ENCODE measurements at places on chromosomes 2 and 18.

DNA sequence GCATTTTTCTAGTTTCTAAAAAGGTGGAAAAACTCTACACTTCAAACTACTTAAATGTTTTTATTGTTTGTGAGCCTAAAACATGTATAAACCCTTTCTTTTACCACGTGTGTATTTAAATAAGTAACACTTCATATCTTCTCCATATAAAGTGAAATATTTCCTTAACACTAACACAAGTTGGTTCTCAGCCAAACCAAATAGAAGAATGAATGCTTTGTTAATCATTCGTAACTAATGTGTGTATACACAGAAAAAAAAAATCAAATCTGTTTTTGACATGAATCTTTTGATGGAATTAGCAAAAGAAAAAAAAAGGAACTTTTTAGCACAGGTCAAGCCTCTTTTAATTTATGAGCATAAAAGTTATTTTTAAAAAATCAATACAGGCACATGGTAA is 89.3 kb downstream of the EHBP1 start:
- DNase-seq: no peak

DNA sequence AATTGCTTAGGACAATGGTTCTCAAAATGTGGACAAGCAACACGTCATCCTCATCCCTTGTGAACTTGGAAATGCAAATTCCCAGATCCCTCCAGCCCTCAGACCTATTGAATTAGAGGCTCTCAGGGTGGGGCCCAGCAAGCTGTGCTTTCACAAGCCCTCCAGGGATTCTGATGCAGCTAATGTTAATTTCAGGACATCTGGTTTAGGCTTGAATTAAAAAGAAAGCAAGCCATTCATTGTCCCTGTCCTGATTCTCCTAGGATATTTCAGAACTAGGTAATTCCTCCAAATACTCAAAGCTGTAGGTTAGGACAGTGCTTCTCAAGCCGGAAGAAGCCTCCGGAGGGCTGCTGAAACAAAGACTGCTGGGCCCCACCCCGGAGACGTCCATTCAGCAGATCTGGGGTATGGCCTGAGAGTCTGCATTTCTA is 26.0 kb upstream of the GLI2 start:
- no peak for DNase-seq

- DNase-seq: no peak
Measured at GRCh38 chr2:19881221-19881907, 20.4 kb downstream of the TTC32 start.

DNA sequence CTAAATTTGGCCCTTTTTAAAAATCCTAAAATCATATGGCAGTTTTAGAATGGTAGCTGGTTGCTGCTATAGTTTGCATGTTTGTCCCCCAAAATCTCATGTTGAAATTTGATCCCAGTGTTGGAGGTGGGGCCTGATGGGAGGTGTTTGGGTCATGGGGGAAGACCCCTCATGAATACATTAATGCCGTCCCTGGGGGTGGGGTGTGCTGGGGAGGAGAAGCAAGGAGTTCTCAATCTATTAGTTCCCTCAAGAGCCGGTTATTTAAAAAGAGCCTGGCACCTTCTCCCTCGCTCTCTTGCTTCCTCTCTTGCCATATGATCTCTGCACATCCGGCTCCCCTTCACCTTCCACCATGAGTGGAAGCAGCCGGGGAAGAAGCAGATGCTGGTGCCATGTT is 20.8 kb downstream of the GPATCH11 start:
- no peak for DNase-seq

GRCh38 chr18:61710082-61710620 is 182.7 kb downstream of the RNF152 start:
- DNase-seq: no peak

GRCh38 chr2:113080134-113080533 is 12.4 kb downstream of the IL1F10 start:
- no peak for DNase-seq

DNA sequence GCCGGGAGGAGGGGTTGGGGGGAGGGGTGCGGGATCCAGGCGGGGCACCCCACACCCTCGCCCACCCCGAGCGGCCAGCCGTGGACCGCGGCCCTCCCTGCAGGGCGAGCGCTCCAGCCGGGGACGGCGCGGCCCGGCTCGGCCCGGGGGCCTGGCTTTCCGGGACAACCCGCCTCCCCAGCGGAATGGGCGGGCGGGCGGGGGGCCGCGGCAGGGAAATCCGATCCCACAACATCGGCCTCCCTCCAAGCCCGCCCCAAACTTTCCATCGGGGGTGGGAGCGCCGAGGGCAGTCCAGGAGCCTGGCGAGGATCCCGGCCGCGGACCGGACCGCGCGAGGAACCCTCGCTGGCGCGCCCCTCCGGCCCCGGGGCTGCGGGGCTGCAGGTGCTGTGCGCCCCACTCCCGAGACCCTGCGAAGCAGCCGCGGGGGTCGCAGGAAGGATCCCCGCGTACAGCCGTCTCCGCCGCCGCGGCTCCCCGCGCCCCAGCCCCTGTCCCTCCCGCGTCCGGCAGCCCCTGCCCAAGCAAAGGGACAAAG is 529 bp downstream of the SEMA4C start:
- no peak for DNase-seq

GRCh38 chr18:27378431-27379095 is 193.5 kb upstream of the CHST9 start:
- no peak for DNase-seq

GRCh38 chr2:74675090-74675489 is 21.0 kb downstream of the SEMA4F start:
- no peak for DNase-seq

GRCh38 chr18:21747764-21748693 is 7.4 kb downstream of the MIB1 start:
- no peak for DNase-seq

- no peak for DNase-seq
Measured at GRCh38 chr18:59159986-59160385, 20.3 kb downstream of the SEC11C start.

DNA sequence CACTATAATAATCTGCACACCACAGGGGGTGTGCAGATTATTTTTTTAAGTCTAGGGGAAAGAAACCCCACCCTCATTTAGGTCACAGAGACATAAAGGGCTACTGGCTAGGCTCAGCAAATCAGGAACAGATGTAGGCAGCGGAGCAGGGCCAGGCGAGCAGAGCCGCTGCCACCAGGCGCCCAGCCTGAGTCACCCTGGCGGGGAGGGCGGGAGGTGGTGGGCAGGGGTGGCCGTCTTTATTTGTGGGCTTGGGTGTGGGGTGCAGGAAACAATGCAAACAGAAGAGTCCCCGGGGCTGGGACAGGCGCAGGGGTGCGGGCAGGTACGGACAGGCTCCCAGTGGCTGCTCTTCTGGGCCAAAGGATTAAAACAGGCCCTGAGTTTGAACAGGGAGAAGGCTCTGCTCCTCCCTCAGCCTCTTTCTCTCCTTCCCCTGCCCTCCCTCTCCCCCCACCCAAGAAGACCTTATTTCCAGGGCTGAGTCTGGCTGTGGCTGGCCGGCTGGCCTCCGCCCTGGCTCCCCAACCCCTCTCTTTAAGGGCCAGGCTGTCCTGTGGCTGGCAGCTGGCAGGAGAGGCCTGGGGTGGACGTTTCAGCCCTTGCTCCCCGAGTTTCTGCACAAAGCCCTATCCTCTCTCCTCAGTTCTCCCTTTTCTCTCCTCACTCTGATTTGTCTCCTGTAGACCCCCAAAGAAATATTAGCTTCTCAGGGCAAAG is 142.9 kb upstream of the SMAD2 start:
- no peak for DNase-seq

DNA sequence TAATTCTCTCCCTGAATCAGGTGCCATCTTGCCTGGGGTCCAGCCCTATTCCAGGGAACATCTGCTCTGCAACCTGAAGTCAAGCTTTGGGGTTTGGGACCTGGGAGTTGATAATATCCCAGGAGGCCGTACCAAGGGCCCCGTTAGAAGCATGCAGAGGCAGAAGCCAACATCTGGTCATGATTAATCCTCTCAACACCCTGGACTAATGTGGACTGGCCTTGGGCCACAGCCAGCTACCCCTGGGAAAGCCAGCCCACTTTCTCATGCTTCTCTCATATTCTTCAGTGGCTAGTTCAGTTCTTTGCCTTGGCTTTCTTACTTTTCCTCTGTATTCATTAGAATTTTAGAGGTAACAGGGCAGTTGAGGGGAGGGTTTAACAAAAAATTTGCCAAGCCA is 515.6 kb upstream of the NRP2 start:
- no peak for DNase-seq

- DNase-seq: no peak
Measured at GRCh38 chr2:177735318-177735803, 337.2 kb downstream of the PDE11A start.

DNA sequence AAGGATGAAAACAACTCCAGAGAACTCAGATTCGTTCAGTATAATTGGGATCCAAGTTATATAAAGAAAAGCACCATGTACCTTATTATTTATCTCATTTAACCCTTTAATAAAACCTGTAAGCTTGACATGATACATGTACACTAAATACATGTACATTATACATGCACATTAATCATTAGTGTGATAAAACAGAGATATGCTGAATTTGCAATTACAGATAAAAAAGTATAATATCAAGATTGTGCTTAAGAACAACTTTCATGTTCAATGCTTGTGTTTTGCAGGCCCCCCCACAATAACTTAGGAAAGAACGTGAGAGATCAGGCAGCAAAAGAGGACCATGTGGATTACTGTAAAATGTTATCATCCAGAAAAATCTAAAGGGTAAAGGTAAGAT is 385.4 kb upstream of the GYPC start:
- no peak for DNase-seq

- no peak for DNase-seq
Measured at GRCh38 chr2:143505542-143505941, 376.3 kb downstream of the ARHGAP15 start.

GRCh38 chr2:110679337-110679707 is 1.5 kb upstream of the BUB1 start:
- no peak for DNase-seq

DNA sequence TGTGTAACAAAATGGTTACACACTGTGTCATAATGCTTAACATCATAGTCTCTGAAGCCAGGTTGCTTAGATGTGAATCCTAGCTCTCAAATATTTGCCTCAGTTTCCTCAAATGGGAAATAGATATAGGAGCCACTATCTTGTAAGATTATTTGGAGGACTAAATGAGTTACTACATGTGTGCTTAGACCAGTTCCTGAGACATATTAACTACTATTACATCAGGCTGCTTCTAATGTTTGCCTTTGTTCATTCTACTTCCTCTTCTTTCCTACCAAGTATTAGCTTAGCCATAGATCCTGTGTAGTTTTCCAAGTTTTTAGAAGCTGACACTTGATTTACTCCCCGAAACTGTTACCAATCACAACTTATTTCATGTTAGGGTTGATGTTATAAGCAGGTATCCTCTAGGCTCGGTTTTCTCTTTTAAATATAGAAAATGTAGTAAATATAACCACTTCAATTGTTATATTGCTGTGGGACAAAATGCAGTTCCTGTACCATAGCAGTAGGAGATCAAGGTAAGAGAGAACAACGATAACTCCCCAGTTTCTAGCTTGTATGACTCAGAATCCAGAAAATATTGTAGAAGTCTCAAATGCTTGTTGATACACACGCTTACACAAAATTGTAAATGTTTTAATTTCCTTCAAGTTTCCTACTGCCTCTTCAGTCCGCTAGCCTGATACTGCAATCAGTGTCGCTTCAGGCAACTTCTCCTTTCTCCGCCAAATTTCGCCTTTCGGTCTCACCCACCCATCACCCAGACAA is 751 bp upstream of the DNAJC10 start:
- no peak for DNase-seq

GRCh38 chr2:200172521-200172920 is 134.0 kb upstream of the SPATS2L start:
- DNase-seq: no peak

DNA sequence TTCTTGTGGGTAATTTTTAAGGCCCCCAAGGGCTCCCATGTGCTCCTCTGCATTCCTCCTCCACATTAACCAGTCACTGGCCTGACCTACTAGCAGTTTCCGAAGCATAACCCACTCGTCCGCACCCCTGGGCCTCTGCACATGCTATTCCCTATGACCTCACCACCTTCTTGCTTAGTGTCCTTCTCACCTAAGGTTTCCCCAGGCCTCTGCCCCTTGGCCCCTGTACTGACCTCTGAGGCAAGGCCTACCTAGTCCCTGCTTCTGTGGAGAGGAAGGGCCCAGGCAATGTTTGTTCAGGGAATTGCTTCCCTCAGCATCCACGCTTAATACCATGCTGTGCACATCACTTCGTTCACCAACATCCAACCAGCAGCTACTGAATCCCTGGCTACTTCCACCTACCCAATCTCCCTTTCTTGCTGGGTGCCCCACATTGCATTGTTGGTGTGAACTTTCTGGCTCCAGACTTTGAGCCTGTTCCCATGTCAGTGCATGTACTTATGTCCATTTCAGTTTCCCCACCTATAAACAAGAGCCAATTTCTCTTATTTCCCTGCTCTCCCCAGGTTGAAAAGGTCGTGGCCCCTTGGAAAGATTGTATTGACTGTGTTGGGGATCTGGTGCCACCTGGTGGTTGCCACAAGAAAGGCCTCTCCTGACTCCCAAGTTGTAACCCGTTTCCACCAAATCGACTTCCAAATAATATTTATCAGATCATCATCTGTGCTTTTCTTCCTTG is 19.2 kb upstream of the TMEM177 start:
- DNase-seq: no peak

DNA sequence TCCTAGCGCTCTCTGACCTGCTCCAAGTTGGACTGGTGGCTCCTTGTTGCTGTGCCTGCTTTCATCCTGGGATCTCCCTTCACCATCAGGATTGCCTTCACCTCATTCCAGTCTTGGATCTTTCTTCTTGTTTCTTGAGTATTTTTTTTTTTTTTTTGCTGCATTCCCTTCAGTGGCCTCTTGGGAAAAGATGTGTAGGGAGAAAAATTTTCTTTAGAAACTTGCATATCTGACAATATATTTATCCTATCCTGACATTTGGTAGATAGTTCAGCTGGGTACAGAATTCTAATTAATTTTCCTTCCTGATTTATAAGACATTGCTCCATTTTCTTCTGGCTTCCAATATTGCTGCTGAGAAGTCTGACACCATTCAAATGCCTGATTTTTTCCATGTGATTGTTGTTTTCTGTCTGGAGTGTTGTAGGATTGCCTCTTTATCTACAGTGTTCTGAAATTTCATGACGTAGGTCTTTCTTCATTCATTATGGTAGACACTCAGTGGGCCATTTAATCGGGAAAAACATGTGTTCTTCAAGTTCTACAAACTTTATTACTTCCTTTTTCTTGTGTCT is 23.0 kb upstream of the IL1A start:
- no peak for DNase-seq

GRCh38 chr2:241771286-241772062 is 5.1 kb upstream of the GAL3ST2 start:
- no peak for DNase-seq

DNA sequence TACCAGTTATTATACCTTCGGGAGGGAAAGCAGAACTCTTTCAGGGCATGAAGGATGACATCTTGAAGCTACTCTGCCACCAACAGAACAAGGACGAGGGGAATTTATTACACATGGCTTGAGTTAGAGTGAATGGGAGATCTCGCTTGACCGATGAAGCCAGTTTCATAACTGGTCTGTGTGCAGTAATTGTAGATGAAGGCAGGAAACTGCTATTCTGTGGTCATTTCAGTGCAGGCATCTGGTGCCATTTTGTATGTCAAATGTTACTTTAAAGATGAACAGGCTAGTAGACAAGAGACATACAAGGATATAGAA is 20.5 kb downstream of the GREB1 start:
- DNase-seq: no peak
